CD4-positive, alpha-beta T cell treated with Interleukin-4 for 1 hour (primary cell): ENCODE measurements at places on chromosomes 6 and 20.

DNA sequence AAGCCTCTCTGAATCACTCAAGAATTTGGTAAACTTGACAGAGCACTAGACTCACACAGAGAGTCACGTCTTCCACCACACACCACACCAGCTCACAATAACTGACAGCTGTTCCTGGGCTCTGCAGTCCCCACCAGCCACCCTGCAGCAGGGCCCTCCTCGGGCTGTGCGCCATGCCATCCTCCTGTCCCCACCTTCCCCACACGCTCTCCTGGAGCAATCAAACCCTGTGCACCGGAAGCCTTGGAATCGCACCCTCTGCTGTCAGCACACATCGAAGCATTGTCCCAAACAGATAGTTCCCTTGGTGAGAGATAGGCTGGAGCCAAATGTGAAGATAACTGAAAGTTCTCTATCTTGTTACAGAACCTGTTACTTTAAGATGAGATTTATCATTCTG lies 191.0 kb downstream of the TBXT start:
- no peak for DNase-seq

- no peak for DNase-seq
Observed at GRCh38 chr6:21891080-21891479, 297.5 kb downstream of the SOX4 start.

GRCh38 chr6:31239854-31240253 lies 32.0 kb downstream of the HLA-C start:
- no peak for DNase-seq

GRCh38 chr20:10805764-10806163 lies 132.0 kb upstream of the JAG1 start:
- no peak for DNase-seq

GRCh38 chr6:38214159-38214558 lies 394.6 kb downstream of the ZFAND3 start:
- DNase-seq = no peak

DNA sequence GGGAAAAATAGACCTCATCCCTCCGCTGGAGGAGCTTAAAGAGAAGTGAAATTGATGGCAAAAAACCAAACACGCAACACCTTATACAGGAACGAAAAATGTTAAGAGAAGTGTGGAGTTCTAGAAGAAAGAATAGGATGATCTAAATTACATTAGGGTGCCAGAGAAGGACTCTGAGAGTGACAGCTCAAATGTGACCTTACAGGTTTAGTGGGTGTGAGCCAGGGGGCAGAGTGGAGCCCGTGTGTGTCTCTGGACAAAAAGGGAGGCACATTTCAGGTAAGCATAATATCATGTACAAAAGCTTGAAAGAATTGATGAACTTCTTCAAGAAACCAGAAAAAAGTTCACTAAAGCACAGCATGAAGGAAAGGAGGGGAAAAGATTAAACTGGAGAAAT lies 20.8 kb downstream of the HLA-DRA start:
- no peak for DNase-seq

DNA sequence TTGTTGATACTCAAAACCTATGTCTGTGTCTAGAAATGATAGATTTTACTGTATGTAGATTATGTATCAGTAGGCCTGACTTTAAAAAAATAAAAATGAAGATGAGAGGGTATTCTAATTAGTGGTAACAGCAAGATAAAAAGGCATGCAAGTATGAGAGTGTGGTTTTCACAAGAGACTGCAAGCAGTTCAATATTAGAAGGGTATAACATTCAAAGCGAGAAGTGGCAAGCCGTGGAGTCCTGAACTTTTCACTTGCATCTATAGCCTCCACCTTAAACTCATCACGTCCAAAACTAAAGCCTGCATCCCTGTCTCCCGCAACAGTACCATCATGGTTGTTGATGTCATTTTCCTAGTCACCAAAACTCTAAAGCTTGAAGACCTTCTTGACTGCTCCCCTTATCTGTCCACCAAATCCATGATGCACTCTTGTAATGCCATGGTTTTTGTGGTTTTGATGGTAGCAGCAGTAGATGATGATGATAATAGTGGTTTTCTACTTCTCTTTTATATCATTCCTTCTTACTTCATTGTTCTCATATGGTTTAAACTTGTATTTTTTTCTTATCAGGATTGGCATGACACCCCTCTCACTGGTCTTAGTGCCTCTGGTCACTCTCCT lies 9.2 kb upstream of the CGA start:
- no peak for DNase-seq
